Islet precursor cell (in vitro differentiated cells): ENCODE measurements at places on chromosomes 11 and 22.

DNA sequence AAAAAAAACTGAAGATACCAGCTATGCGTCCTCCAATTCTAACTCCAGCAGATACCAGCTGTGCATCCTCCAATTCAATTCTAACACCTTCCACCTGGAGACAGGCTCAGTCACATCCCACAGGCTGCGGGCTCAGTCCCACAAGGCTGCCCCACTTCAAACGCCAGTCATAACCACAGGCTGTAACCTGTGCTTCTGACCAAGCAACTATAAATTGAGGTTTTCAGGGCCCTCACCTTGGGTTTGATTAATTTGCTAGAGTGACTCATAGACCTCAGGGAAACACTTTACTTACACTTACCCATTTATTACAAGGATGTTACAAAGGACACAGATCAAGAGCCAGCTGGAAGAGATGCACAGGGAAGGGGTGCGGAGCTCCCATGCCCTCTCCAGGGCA, 32.4 kb upstream of the MSANTD2 start:
- no peak for DNase-seq

- DNase-seq: no peak
Observed at GRCh38 chr11:11524436-11525061, 97.3 kb downstream of the GALNT18 start.

DNA sequence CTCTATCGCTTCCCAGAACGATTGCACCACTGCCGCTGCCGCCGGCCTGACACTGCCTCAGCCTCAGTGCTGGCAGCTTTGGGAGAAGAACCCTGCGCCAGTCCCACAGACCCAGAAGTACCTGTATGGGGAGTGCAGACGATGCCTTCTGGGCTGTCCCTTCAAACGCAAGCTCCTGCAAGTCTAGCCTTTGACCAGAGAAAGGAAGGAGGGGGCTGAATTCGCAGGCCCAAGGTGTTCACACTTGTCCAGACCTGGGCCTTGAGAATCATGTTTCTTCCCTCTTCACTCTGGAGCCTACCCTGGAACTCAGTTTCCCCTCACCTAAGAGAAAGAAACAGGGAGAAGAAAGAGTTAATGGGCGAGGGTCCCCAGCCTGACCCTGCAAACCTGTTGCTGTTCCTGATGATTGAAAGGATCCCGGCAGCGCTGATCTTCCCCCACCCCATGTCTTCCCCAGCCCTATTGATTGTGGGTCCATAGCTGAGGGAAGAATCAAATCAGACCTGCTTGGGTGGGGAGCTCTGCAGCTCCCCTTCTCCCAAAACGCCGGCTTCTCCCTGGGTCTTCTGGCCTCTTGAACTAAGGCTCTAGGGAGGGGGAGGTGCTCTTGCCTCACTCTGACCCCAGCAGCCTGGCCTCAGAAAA, 786 bp upstream of the MCAM start:
- no peak for DNase-seq

DNA sequence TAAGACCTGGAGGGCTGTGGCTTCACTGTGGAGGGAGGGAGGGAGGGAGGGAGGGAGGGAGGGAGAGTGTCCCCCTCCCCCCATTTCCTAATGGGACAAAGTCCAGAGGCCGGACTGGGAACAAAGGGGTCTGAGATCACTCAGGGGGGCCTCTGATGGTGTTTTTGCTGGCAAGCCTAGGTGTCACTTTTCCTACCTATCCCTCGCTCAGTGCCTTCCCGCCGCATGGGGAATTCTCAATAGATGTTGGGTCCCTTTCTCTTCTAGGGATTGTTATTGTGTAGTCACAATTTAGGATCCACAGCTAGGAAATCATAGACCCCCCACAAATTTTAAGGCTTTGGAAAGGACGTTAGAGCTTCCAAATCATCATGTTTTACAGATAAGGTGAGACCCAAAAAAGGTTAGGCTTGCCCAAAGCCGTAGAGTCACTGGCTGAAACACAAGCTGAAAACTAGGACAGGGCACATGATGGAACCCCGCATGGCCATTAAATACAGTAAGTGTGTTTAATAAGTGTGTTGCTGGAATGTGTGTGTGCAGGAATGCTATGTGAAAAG, 4.8 kb upstream of the FTH1 start:
- peak; percentile 63 for DNase-seq

DNA sequence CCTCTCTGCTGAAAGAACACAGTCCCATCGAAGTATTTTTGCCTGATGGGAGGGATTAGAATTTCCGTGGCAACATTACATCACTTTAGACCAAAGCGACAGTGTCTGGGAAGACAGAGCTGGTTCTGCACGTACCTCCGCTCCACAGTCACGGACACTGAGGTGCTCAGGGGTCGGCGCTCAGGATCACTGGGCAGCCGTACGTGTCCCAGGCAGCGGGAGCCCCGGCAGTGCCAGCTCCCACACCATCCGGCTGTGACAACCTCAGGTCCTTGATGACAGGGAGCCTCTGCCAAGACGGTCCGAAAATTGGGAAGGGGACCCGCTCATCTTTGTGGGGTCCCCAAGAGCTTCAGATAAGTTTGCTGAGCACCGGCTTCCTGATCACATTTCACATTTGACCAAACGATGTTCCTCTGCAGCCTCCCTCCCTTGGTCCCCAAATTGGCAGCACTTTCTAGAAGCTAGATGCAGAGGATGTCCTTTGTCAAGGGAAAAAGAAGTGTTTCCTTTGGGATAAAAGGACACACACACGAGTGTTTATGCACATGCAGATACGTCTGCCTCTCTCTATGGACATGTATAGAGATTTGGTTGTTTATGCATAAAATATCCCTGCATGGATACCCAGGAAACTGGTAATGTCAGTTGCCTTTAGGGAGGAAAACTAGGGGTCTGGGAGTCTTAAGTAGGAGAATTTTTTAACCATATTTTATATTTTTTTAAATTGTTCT, 61.6 kb upstream of the LINC01488 start:
- no peak for DNase-seq

- no peak for DNase-seq
Observed at GRCh38 chr11:21179770-21180169, 510.4 kb downstream of the NELL1 start.

DNA sequence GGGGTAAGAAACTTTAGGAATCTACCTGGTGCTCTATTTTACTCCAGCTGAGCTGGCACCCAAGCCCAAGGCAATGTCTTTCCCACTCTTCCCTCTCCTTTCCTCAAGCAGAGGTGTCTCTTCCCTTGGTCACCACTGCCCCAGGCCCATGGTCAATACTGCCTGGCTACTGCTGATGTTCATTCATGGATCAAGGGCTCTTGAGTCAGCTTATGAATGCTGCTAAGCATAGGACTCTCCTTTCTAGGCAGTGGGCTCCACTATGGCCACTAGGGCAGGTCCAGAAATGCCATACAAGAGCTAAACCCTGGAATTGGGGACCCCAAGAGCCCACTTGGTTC, 2.7 kb upstream of the HEPN1 start:
- DNase-seq: no peak

DNA sequence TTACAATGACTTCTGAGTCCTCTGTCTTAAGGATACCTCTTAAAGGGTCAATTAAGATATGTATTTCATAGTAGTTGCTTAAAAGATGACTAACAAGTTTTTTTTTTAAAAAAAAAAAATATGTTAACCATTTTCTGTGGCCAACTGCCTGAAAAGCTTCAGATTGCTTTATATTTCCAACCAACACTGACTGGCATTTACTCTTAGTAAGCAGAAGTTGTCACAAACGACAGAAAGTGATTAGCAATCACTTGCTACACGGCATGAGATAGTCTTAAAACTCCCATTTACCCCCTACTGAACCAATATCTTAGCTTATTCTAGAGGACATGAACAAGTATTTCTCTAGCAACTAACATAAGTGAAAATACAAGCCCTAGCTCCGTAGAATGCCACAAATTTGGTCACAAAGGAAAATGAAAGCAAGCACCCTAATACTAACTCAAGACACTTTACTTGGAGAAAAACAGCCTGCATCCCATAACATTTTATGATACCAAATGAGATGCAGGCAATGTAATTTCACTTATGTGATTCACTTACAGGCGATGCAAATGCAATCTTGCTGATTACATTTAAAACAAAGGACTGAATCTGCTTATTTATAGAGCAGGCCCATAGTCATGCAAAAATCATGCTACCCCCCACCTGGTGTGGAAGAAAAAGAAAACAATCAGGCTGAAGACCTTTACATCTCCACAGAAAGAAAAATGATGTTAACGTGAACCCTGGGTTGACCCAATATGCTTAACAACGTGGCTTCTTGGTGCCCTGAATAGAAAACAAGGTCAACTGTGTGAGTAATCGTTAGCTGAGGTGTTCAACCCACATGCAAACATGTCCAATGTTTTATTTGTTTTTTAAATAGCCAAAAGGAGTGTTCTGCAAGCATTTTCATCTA, 25.7 kb downstream of the MPPED2 start:
- DNase-seq: no peak

GRCh38 chr11:114172055-114172861, 112.7 kb downstream of the ZBTB16 start:
- DNase-seq: no peak

DNA sequence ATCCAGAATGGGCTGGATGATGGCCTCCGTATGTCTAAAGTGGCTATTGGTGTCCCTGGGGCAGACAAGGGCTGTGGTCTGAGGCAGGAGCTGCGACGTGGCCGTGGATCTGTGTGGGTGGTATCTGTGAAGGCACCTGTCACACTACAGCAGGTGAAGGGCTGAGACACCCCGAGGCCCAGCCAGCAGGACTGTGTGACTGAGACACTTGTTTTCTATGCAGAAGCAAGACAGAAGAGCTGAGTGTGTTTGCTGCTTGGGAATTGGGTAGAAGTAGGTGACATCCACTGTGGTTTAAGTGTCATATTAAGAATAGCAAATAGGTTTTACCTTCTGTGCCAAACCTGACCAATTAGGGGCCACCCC, 35.0 kb downstream of the AMPD3 start:
- peak; percentile 50 for DNase-seq

DNA sequence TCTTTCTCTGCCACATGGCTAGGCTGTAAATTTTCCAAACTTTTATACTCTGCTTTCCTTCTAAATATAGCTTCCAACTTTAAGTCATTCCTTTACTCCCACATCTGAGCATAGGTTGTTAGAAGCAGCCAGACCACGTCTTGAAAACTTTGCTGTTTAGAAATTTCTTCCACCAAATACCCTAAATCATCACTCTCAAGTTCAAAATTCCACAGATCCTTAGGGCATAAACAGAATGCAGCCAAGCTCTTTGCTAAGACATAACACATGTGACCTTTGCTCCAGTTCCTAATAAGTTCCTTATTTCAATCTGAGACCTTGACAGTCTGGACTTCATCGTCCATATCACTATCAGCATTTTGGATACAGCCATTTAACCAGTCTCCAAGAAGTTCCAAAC, 749.9 kb downstream of the METTL15 start:
- DNase-seq: no peak

- DNase-seq: no peak
Observed at GRCh38 chr11:90329043-90329442, 106.2 kb upstream of the CHORDC1 start.
